ENCODE measurements at places on chromosomes 6 and 20.
A peak's percentile ranks its signal among the peaks of the same experiment; 100 is the strongest.

DNA sequence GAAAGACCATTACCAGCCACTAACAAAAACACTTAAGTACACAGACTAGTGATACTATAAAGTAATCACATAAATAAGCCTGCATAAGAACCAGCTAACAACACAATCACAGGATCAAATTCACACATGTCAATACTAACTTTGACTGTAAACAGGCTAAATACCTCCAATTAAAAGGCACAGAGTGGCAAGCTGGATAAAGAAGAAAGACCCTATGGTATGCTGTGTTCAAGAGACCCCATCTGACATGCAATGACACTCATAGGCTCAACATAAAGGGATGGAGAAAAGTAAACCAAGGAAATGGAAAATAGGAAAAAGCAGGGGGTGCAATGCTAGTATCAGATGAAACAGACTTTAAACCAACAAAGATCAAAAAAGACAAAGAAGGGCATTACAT lies 631.8 kb upstream of the NOX3 start:
- no peak for DNase-seq

DNA sequence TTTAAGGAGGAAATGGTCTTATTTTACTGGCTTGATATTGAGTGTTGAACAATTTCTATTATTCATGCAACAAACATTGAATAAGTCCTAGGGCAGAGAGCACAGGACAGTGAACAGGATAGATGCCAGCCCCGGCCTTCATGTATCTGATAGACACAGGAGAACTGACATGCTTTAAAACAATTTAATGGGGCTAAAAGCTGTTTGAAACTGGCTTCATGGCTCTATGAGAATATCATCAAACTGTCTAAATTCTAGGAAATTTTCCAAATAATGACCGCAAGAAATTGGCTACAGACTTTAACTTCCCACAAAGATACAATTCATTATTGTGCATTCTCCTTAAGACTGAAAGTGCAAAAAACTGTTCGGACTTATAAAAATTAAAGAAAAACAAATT lies 69.0 kb downstream of the ID4 start:
- DNase-seq = no peak

GRCh38 chr6:7770111-7770510 lies 44.2 kb downstream of the BMP6 start:
- peak; percentile 18 for DNase-seq

DNA sequence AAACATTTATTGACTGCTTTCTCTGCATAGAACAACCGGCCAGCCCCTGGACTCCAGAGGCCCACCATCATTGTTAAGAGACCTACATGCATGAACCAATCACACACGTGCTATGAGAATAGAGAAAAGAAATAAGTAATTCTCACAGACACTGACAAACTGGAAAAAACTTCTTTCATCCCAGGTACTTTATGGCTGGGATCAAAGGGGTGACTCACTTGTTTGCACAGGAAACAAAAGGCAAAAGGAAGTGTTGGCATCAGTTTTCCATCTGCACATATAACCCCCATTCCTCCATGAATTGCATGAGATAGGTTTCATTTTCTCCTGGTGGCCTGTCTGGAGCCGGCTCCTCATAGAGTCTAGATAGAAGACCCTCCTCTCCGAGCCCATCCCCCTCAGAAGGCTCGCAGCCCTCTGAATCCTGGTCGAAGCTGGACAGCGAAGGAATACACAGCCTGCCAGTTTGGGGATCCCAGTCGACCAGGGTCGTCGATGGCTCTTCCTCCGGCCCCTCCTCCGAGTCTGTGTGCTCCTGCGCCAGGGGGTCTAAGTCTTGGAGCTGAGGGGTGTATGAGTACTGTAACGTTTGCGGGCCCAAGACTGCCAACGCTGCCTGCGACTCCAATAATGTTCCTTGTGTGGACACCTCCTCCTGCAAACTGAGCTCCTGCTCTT lies 43.3 kb downstream of the IL20RA start:
- DNase-seq = no peak

DNA sequence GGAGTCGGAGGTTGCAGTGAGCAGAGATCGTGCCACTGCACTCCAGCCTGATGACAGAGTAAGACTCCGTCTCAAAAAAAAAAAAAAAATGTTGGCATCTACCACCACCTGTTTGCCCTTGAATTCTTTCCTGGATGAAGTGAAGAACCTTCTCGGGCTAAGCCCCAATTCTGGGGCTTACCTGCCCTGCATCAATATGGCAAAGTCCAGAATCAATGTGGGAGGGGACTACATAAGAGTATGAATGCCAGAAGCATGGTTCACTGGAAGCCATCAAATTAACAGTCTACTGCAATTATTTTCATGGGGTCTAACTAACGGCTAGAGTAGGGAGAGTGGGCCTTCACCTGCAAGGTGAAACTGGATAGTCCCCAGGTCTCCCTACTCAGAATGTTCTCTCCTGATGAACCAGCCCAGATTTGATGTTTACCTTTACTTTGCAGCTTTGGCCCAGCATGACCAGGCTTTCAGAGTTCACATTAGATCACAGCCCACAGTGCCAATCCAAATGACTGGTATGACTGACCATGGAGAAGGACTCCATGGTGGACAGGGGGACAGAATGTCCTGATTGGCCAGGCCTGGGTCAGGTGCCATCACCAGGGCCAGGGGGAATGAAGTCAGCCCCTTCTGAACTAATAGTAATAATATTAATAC lies 7.0 kb upstream of the RALY start:
- no peak for DNase-seq

DNA sequence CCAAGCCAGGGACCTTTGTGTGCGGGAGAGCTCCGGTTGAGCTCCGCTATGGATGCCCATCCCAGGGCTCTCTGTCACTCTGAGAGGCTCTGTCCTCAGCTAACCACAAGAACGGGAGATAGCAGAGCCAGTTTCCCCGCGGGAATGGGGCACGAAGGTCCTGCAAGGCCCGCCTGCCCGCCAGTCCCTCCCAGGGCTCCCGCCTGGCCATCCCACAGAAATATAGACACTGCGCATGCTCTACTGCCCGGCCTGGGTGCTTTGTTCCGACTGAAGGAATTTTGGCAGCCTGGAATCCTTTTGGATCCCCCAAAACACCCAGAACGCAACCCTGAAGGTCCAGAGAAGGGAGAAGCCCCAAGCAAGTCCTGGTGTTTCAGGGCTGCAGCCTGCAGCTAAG lies 8.6 kb upstream of the DEFB110 start:
- DNase-seq = no peak

GRCh38 chr20:57974863-57975262 lies 253.6 kb downstream of the ANKRD60 start:
- DNase-seq = no peak

- no peak for DNase-seq
Measured at GRCh38 chr6:157635388-157636244, 187.4 kb upstream of the SNX9 start.

GRCh38 chr6:133973109-133973971 lies 20.3 kb downstream of the TBPL1 start:
- peak; percentile 29 for DNase-seq

DNA sequence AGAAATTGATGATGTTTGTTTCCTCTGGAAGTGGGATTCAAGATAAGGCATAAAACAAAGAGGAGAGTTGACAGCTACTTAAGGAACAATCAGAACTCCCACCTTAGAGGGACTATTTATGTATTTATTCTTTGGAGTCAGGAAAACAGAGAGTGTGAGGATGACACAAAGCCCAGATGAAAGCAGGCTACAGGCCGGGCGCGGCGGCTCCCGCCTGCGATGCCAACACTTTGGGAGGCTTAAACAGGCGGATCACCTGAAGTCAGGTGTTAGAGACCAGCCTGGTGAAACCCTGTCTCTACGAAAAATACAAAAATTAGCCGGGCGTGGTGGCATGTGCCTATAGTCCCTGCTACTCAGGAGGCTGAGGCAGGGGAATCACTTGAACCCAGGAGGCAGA lies 393.0 kb upstream of the PLCB4 start:
- DNase-seq = no peak

DNA sequence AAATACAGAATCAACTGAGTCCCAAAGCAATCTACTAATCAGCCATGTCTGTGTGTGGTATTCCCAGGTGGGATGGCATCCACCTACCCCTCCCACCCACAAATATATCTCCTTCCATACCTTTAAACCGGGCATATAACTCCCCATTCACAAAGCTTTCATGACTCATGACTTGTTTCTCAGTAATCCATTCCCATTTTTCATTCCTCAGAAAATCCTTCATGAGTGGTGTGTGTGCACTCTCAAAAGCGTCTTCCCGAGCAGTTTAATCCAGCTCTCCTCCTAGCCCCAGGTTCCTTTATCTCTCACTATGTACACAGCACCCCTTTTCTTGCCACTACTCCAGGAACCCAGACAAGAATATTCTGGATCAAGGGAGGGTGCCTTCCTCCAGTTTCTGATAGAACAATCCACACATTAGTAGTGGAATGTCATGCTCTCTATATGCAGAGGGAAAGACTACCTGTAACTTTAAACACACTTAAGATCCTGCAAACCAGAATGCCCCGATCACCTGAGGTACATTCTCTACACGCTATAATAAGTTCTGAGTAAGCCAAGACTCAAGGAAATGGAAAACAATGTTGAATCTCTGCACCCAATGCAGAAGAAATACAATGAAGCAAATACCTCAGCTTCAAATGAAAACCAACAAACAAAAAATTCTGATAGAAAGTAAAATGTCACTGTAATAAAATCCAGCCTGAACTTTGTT lies 55.7 kb upstream of the IPCEF1 start:
- DNase-seq = no peak

DNA sequence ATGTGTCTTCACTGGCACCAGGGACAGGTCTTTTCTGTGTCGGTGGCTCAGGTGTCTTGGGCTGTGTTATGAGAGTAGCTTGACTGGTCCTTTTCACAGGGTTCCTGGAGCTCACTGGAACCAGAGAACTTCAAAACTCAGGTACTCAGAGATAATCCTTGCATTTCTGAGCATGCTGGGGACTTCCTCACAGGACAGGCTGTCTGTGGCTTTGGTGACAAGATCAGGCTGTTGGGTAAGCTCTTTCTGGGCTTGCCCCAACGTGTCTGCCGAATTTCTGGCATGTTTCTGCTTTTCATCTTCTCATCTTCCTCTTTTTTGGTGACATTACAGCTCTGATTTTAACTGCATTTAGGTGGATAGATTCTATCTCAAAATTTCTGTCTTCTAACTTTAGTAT lies 270.0 kb downstream of the CDH26 start:
- no peak for DNase-seq

All from fibroblast of skin of left biceps (primary cell).